ENCODE measurements at places on chromosomes 6 and 20. TPM values are rescaled to one million over a fixed set of nuclear protein-coding genes. Genes with fewer than 3 reads are reported as not detected.

DNA sequence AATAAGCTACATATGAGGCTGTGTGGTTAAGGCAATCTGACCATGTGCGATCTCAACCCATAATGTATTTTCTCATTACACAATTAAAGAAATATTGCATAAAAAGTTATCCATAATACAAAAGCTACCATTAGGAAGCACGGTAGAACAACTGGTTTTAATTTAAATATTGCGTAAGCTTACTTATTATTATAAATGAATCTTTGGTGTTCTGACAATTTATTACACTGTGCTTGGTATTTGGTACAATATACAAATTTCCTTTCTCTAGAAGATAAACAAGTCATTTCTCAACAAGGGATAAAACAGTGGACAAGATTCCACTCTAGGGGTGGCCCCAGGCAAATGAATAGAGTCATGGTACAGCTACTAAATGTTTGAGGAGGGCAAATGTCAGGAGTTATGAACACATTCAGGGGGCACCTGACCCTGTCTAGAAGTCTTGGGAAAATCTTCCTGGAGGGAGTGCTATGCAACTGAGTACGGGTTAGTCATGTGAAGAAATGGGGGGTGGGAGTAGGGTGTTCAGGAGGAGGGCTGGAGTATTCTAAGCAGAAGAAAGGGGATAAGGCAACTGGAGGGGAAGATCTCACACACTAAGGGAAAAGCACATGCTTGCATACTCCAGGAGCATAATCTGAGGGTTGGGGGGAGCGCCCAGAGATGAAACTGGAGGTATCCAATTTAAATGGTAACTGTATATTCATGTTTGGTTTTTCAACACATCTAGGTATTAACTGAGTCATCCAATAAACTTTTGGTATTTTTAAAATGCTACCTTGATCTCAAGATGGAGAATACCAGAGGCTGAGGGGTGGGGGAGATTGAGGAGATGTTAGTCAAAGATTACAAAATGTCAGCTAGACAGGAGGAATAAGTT is 296.9 kb upstream of the SGK1 start:
- no peak for DNase-seq

GRCh38 chr6:10565913-10566312 is 44.8 kb downstream of the GCNT2 start:
- DNase-seq: no peak

GRCh38 chr6:100035873-100036653 is 42.0 kb upstream of the MCHR2 start:
- peak; percentile 28 for DNase-seq

DNA sequence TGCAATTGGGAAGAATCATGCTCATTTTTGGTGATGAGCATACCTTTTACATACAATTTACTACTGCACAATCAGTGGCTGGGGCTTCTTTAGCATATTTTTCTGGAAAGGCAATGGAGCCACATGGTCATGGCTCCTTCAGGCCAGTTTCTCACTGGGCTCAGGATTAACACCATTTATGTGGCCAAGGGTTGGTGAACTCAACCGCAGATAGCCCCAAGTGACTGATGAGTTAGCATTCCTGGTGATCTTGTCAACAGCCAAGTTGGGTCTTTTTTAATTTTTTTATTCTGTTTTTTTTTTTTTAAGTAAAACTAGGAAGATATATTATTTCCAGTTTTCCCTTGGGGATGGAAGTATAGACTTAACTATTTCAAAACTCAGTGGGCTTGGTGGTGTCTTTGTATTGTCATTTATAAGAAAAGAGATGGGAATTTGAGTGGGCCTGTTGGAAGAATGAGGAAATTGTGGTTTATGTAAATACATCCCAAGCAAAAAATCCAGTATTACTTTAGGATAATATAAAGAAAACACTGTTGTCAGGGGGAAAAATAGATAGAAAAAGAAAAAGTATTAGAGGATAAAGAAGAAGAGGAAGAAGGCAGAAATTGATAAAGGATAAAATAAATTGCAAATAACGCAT is 397.4 kb downstream of the MAFB start:
- DNase-seq: no peak

DNA sequence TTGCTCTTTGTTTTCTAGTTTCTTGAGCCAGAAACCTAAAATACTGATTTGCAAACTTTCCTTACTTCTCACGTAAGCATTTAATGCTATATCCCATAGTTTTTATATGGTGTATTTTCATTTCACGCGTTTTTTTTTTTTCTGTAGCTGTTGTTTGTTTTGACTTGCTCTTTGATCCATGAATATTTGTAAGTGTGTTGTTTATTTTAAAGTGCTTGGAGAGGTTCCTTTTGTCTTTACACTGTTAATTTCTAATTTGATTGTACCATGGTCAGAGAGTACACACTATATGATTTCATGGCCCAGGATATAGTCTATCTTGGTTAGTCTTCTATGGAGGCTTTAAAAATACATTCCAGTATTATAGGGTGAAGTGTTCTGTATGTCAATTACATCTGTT is 84.8 kb upstream of the RNF217 start:
- no peak for DNase-seq

GRCh38 chr20:48750941-48751635 is 76.7 kb downstream of the PREX1 start:
- DNase-seq: no peak

GRCh38 chr6:135397172-135397952 is 100.2 kb downstream of the AHI1 start:
- no peak for DNase-seq

- no peak for DNase-seq
Measured at GRCh38 chr20:872855-873520, 39.5 kb downstream of the FAM110A start.

GRCh38 chr6:163850874-163851273 is 436.4 kb downstream of the QKI start:
- DNase-seq: no peak

GRCh38 chr6:158073776-158074175 is 92.1 kb downstream of the SYNJ2 start:
- no peak for DNase-seq

DNA sequence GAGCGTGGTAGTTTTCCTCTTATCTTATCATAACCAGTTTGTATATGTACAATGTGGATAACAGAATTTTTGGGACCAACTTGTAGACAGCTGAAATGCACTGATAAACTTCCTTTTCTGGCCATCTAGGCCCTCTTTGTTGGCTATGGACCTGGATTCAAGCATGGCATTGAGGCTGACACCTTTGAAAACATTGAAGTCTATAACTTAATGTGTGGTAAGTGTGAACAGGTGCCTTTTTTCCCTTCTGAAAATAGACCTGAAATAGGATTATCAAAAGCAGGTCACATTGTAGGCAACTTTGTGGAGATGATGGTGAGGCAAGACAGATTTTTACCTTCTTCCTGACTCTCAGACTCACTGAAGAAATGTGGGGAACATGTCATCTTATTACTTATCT is 67.8 kb downstream of the ENPP1 start:
- no peak for DNase-seq

GRCh38 chr6:142898927-142899895 is 45.8 kb downstream of the HIVEP2 start:
- no peak for DNase-seq

- DNase-seq: no peak
Measured at GRCh38 chr20:47551841-47552240, 50.2 kb downstream of the NCOA3 start.

DNA sequence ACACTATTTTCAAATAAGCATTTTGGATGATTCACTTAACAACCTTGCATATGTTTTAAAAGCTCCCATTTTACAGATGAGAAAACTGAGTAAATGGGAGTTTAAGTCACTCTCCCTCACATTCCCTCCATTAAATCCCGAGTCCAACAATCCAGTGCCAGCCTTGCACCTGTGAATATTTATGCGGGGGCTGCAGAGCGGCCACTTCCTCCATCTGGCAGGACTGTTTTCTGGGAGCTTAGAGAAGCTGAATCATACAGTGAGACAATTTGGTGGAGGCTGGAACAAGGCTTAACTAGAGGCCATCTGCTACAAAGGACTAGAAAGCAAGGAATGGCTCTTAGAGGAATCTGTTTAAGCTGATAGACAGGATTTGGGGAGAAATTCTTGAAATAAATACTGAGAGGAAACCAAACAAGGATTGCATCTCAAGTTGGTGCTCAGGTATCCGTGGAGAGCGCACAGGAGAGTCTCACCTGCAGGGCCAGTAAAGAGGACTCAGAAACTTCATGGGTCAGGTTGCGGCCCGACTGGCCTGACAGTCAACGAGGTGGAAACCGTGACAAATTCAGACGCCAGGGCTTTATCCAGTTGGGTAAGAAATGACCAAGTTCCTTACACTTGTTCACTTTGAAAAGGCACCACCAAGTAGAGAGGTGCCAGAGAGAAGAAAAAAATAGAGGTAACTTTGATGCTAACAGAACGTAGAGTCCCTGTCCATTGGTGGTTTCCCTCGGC is 478.5 kb downstream of the QKI start:
- DNase-seq: no peak

GRCh38 chr6:122692807-122693580 is 82.8 kb downstream of the PKIB start:
- no peak for DNase-seq

DNA sequence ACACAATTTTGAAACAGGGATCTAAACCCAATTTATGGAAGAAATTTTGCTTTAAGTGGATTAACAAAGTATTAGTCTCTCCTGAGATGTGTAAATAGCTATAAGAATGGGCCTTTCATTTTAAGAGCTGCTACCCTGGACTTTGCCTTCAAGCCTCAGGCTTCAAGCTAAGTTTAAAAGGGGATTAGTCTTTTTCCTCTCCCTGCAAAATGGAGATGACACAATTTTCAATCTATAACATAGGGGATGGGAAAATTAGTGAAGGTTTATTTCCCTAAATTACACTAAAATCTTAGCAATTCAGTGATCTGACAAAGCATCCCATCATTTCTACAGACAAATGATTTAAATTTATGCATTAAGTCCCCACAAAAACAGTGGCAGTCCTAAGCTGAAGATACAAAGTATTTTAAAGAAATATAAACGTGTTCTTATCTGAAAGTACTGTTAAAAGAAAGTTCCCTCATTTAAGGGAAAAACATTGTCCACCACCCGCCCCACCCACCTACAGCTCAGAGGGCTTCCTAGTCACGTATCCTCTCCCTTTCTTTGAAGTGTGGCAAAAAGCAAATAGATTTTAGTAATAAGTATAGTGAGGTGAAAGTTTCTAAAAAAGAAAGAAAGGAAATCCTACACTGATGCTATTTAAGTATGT is 14.5 kb downstream of the ARHGAP18 start:
- DNase-seq: no peak

The SIRPA gene
- total RNA-seq: 50.2 TPM

The PHACTR3 gene
- 0.14 TPM for total RNA-seq

The FOXS1 gene
- 5.9 TPM for total RNA-seq

The MLN gene
- not detected for total RNA-seq

The ANGPT4 gene
- total RNA-seq: not detected

The FLRT3 gene
- 3.3 TPM for total RNA-seq

The HFE gene
- total RNA-seq: 2.6 TPM

The TMEM244 gene
- total RNA-seq: not detected

All from kidney epithelial cell (primary cell).